AG04450 (cell line): ENCODE measurements at places on chromosomes 3 and 15. TPM values are rescaled to one million over a fixed set of nuclear protein-coding genes. Genes with fewer than 3 reads are reported as not detected.

Gene FANCI
- 9.2 and 13.2 TPM in 2 replicates for polyA plus RNA-seq

DNA sequence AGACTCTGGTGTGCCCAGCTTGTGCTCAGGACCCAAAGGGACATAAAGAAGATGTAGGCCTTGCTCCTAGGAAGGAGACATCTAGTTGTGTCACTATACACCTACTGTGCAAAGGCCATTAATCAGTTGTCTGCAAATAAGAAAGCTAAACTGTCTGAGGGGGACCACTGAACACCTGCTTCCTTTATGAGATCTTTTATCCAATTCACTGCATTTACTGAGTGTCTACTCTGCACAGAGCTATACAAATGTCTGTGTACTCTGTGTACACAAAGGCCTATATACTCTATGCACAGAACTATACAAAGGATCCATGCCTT lies 124.8 kb downstream of the CTNNB1 start:
- no peak for DNase-seq

GRCh38 chr3:126972866-126973265 lies 10.0 kb upstream of the PLXNA1 start:
- no peak for DNase-seq

Gene BFSP2
- not detected in 2 replicates for polyA plus RNA-seq

GRCh38 chr15:93176065-93176464 lies 87.1 kb upstream of the RGMA start:
- no peak for DNase-seq

GRCh38 chr3:43432462-43432861 lies 146.1 kb downstream of the SNRK start:
- no peak for DNase-seq

Gene HRG
- not detected in 2 replicates for polyA plus RNA-seq

DNA sequence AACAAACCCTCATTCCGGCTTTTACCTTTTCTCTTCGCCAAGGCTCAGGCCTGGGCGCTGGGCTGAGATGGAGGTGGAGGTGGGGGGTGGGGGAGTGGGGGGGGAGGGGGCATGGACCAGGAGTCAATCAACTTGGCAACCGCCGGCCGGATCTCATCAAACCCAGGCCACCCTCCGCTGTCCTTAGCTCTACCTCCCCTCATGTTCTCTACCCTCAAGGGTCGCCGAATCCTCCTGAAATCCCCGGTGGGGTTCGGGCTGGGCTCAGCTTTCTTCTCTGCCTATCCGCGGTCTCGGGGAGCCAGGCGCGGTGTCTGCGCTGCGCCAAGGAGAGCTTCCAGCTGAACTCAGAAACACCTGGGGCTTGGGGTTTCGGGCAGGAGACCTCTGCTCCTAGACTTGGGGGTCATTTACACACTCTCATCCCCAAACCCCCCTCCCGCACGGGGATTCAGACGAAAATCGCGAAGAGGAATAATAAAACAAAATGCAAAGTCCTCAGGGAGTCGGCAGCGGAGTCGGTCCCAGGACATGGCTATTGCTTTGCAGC lies 2.5 kb downstream of the ONECUT1 start:
- no peak for DNase-seq

Gene LRRC2
- polyA plus RNA-seq = 3.3 and 4.2 TPM in 2 replicates

DNA sequence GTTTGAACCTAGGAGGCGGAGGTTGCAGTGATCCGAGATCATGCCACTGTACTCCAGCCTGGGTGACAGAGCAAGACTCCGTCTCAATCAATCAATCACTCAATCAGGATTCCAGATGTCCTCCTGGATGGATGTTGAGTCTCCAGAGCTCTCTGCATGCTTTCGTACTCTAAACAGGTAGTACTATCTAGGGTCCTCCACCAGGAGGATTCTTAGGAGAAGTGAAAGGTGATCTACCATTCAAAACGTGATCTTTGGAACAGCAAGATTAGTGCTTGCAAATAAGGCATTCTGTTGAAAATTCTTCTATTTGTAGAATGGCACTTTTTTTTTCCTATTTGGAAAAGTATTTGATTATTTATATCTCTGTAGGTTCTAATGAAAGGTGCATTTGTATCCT lies 34.3 kb downstream of the CNOT10 start:
- DNase-seq = no peak

DNA sequence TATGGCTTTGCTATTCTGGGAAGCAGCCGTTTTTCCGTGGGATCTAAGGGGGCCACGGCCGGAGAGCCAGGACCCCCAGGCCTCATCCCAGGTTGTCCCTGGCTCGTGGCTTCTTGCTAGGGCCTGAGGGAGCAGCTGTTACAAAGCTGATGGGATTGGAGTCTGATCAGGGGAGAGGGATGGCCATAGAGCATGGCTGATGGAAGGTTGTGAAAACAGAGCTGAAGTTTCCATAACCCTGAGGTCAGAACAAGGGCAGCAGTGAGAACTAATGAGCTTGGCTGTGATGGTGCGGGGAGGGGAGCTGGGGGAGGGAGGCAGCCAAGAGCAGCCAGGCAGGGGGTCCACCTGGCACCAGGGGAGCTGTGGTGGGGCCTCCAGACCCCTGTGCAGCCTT lies 63.0 kb downstream of the LINGO1 start:
- DNase-seq = no peak

- no peak for DNase-seq
Observed at GRCh38 chr3:135000465-135000864, 205.4 kb downstream of the EPHB1 start.

GRCh38 chr15:60397772-60398445 lies at the start of gene ANXA2:
ANXA2 (minus strand) TSS chr15:60397986; CDS start chr15:60386075, 11,911 bp downstream.
- no peak for DNase-seq

DNA sequence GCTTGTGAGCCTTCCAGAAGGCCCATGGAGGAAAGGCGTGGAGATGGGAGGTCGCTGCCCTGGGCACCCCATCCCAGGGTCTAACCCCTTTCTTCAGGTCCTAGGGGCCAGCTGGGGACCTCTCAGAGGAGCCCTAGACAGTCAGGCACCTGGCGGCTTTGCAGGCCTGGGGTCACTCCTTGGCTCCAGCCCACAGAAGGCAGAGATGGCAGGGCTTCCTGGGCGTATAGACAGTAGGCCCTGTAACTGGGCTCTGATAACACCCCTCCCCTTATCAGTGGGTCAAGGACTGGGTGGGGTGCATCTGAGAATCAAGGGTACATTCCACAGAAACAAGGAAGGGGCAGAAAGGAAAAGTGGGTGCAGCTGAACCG lies 16.7 kb downstream of the ZDHHC19 start:
- no peak for DNase-seq

DNA sequence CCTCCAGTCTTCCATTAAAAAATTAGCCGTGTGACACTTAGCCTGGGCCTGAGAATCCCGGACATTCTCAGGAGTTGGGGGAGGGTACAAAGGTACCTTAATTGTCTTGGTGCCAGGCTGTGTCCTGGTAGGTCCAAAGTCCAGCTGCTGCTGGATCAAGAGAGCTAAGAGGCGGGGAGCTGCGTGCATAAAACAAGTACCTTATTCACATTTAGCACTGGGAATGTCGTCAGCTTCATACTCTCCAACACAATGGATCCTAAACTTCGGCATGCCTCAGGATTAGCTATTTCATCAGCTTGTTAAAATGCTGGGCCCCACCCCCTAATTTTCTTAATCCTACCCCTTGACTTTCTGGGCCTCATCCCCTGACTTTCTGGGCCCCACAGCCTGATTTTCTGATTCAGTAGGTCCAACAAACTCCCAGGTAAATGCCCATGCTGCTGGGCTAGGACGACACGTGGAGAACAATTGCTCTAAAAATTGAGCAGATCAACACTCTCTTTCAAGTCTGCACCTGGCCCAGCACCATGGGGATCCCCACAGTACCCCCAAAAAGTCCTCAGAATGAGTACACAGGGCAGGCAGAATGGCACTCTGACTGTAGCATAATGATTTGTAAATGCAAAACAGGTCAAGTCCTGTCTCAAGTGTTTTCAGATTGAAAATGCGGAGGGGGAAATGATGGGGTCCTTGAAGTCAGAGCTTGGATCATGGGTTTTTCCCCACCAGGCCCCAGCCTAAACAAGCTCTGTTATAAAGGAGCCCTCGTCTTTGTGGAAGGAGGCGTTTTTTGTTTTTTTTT lies 5.6 kb upstream of the AEN start:
- no peak for DNase-seq

DNA sequence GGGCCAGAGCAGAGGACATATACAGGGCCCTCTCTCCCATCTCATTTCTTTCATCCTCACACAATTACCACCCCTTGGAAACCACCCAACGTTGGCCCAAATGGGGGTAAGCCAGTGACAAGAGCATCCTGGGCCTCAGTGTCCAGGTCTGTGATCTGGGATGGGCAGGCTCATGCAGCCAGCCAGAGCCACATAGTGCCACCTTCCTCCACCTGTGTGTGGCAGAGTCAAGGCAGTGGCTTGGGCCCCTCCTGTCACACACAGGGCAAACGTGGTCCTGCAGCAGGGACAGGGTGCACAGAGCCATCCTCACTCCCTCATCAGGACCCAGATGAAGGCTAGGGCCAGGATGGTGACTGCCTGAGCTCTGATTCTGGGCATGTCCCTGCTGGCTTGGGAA lies 2.3 kb upstream of the MYL3 start:
- no peak for DNase-seq
